ENCODE measurements at places on chromosomes 16 and 17. TPM values are rescaled to one million over a fixed set of nuclear protein-coding genes. Genes with fewer than 3 reads are reported as not detected.

Gene TAT
- not detected for total RNA-seq

Gene C1QTNF1
- total RNA-seq, result 2.1 TPM

Gene TEKT5
- total RNA-seq, result not detected

Gene TP53TG3B
- not detected for total RNA-seq

Gene MPHOSPH6
- total RNA-seq, result 46.6 TPM

Gene SOX9
- total RNA-seq, result 26.5 TPM

Gene HASPIN
- total RNA-seq, result 12.3 TPM

Gene G6PC1
- total RNA-seq, result not detected

Gene IL17C
- not detected for total RNA-seq

Gene CACNG3
- total RNA-seq, result not detected

Gene UNC119
- total RNA-seq, result 28.7 TPM
